Activated T-cell treated with anti-CD3 and anti-CD28 coated beads, Interleukin-2, amount 50 U/mL, for 48 hours (primary cell): ENCODE measurements at places on chromosomes 12 and 14.

GRCh38 chr14:60632257-60632656 lies 17.0 kb downstream of the SIX1 start:
- no peak for DNase-seq

GRCh38 chr12:64186789-64187188 lies 35.3 kb downstream of the KICS2 start:
- no peak for DNase-seq

- no peak for DNase-seq
These were observed 45.5 kb downstream of the SCN8A start for GRCh38 chr12:51636581-51636980.

DNA sequence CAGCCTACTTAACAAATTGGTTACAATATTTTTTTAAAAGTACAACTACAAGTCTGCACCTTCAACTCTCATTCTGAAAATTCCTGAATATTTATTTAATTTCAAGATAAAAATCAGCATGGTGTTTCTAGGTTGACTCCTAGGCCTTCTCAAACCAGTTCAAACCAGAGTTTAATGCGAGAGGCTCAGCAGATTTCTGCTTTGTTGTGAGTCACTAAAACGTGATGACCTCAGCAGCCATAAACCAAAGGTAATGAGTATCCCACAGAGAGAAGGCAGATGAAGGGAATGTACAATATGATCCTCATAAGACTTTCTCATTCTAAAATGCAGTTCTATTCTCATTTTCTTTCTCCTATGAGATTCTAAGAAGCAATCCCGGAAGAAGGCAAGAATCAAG lies 1.5 kb downstream of the PRDM4 start:
- no peak for DNase-seq

DNA sequence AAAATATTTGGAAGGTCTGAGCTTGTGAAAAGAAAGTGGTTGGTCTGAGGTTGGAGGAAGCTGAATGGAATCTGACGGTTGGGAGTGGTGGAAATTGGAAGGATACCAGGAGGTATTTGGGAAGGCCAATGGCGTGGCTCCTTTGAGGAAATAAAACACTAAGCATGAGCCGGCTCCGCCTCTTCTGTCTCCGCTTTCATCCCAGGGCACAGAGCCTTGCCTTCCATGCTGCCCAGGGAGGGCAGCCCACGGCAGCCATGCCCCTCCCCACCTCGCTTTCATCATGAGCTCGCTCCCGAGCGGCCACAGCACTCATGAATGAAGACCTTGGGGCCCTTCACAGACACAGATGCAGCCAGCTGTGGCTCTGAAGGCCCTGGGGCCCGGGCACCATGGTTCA lies 36.2 kb downstream of the HSP90AA1 start:
- DNase-seq: no peak

DNA sequence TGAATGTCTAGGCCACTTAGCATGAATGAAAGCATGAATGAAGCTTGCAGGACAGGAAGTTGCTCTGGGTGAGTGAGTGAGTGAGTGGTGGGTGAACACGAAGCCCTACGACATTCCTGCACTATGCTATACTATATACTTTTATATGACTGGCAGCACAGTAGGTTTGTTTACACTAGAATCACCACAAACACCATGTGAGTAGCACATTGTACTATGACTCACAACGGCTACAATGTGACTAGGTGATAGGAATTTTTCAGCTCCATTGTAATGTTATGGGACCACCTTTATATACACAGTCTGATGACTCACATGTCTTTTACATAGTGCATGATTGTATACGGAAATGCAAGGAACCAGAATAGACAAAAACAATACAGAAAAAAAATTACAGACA lies 1480.2 kb downstream of the AACS start:
- no peak for DNase-seq

DNA sequence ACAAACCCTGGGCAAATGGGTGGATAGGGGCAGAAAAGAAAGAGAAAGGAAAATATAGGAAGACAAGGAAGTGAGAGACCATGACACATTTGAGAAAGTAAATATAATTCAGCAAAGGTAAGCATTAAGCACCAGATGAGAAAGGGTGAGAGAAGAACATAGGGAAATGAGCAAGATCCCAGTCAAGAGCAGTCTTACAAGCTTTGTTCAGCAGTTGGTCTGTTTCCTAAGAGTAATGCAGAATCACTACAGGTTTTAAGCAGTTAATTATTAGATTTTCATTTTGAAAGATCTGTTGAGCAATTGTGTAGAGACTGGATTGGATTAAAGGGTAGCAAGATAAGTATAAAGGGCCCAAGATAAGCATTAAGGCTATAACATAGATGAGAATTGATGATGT lies 146.3 kb downstream of the PLCZ1 start:
- no peak for DNase-seq

- DNase-seq: no peak
These were observed 138.6 kb downstream of the TPH2 start for GRCh38 chr12:72077111-72077820.

- DNase-seq: no peak
These were observed at the start of gene MYL2 for GRCh38 chr12:110920324-110920910. MYL2 (minus strand) TSS chr12:110920579; CDS start chr12:110920529, 50 bp downstream.

DNA sequence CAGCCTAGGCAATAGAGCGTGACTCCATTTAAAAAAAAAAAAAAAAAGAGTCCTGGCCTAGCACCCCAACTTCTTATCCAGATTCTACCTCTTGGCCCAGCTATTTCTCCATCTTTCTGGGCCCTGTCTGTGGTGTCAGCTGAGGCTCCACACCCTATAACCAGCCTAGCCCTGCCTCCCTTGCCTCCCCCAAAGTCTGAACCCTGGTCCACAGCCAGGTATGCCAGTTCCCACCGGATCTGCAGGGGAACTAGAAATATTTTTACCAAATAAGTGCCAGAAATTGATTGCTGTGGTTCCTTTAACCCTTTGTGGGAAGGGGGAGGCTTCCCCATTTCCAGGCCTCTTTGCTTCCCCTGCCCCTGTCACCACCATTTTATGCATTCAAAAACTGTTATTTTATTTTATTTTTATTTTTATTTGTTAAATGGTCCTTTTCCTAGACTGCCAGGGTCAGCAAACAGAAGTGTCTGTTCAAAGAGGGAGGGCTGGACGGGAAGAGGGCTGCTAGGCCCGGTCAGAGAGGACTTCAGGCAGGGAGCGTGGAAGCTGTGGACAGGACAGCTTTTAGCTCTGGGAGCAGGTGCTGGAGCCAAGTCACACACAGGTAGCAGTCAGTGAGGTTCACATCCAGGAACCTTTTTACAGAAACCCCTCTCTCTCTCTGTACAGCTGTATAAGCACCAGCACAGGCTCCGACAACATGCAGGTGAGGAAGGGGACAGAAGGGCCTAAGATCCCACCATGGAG lies 23.2 kb downstream of the TTC9 start:
- no peak for DNase-seq

DNA sequence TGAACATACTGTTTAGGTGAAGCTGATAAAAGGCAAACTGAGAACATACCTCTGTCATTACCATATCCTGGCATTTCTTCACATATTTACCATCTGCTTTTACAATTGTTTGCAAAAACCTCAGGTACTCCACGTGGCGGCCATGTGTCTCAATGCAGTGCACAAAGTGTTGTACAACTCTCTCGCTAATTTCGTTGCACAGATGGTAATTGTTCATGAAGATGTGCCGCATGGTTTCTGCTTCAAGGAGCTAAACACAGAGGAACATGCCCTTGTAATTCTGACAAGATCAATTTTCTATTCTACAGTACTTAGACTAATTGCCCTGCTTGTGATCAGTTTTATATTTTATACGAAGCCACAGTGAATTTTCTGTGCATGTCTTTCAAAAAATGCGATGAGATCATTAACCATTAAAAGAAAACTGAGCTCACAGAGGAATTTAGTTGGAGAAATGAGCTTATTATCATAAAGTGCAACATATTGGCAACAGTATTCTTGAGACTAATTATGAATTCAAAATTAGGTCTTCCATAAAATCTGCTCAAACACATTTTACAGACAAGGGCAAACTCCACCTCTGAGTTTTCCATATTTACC lies 233.8 kb downstream of the ITPR2 start:
- DNase-seq: no peak

DNA sequence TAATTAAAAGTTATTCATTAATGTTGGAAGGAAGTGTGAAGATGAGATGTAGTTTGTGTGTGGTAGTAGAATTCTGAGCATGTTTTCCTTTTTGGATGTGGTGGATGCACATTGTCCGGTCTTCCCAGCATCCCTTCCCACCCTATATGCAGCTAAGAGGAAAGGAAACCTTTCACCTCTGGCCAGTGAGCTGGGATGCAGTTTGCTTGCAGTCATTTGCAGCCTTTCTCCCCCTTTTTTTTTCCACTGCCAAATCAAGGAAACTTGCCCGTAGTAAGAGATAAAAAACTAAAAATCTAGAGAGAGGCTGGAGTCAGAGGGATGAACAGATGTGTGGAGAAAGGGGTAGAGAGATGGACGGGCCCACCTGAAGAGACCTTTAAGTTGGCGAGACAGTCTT lies 72.5 kb upstream of the SLC38A2 start:
- no peak for DNase-seq
